ENCODE measurements at places on chromosomes 2 and 18.

DNA sequence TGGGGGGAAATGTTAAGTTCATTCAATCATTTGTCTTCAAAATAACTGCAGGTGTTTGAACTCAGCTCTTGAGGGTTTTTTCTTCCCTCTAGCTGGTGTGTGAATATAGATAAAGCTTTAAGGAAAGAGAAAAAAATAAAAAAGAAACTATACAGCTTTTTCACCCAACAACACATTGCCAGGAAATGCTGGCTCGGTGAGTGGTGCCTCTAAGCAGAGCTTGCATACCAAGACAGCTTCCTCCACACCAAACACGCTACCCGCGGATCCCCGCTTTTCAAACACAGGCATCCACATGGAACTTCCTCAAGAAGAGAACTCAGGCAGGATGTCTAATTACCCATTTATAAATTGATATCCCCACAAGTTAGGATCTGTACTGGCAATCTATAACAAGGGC is 69.8 kb upstream of the TANK start:
- DNase-seq = no peak

DNA sequence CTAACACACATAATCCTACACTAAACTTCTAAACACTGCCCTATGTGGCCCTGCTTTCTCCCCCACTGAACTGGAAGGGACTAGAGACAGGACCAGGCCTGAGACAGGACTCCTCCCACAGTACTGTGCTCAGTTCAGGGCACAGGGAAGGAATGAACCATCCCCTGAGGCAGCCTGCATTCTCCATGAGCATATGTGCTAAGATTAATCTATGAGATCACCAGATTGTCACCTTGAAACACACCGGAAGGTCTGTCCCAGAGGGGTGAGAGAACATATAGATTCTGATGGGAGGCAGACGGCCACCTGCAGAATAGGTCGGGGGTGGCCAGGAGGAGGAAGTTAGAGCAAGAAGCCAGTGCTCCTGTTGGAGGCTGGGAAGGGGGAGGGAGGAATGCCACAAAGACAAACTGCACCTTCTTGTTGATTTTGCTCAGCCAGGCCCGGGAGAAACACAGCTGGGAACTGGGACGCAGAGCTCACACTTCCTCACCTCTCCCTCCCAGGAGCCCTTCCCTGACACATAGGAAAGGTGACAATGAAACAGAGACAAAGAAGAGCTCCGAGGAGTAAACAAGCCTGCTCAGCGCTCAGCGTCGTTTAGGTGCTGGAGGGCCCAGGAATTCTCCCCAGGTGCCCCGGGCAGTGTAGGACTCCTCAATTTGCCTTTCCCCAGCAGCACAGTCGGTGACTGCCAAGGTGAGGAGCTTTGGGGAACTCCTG is 52.1 kb downstream of the ZBTB7C start:
- no peak for DNase-seq

GRCh38 chr2:153823880-153824279 is 47.8 kb upstream of the GALNT13 start:
- DNase-seq = no peak

GRCh38 chr2:121192576-121192975 is 92.4 kb downstream of the TFCP2L1 start:
- no peak for DNase-seq

DNA sequence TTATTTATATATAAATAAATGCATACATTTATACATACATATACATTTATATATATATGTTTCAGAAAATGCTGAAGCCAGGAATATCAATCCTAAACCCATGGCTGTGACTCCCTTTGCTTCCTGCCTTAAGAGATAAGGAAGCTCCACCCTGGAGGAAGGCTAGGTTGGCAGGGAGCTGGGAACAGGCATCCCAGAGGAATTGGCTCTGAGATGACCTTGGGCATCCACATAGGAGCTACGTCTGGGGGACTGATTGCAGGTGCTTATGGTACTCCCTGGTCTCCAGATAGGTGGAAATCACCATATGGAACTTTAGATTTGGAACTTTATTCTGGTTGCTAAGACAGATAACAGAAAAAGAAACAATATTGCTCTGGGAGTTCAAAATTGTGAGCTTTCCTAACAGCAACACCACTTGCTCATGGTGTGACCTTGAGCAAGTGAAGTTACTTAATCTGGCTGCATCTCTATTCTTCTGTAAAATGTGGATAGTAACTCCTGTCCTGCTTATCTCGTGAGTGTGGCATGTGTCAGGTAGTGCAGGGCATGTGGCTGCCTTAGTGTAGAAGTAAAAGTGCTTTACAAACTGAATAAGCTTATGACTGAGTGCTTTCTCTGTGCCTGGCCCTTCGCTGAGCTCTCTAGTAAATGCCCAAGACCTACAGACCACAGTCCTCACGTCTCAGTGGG is 341.0 kb downstream of the MEIS1 start:
- DNase-seq = no peak

- DNase-seq = no peak
Observed at GRCh38 chr2:225104321-225104720, 62.1 kb upstream of the DOCK10 start.

DNA sequence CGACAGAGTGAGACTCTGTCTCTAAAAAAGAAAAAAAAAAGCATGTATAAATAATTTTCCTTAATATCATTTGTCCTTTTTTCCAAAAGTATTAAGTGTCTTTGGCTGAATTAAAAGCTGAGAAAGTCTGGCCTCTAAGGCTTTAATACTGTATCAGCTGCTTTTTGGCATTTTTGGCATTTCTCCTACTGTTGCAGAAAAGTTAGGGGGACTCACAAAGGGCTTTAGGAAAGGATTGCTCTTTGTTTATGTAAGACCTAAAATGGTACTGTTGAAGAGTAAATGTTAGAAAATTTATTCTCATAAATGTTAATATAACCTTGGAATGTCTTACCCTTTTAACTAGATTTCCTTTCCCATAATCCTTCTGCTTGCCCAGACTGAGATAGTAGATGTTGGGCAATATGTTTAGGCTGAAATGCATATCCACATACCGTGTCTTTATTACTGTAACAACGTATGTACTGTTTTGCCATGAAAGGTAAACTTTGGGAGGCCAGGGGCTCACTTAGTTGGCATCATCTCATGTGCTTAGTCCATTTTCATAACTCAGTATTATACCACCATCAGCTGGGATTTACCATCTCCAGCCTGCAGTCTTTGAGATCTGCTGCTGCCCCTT is 18.0 kb upstream of the STON1 start:
- no peak for DNase-seq

DNA sequence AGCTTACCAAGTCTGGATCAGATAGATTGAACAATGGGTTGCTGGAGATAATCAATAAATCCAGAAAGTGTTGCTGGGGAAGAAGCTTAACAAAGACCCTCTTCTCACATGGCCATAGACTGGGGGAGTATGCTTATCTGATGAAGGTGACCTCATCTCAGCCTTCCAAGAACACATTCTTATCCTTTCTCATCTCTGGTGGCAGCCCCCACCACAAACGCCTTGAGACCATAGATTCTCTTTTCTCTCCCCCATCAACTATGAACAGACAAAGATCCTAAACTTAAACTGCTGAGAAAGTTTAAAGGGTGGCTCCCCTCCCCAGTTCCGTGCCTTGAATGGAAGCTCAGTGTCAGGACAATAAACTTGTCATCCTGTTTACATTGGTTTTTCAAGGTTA is 428.7 kb upstream of the TRIB2 start:
- no peak for DNase-seq

GRCh38 chr2:191539068-191539467 is 138.9 kb upstream of the NABP1 start:
- DNase-seq = peak; percentile 35

- no peak for DNase-seq
Observed at GRCh38 chr2:23705771-23706612, 220.9 kb downstream of the ATAD2B start.

- peak; percentile 13 for DNase-seq
Observed at GRCh38 chr18:26487437-26487836, 60.9 kb downstream of the KCTD1 start.

- DNase-seq = no peak
Observed at GRCh38 chr2:2824588-2824987, 493.5 kb upstream of the MYT1L start.

- no peak for DNase-seq
Observed at GRCh38 chr2:71467180-71467815, 13.9 kb downstream of the DYSF start.

GRCh38 chr18:35247412-35248249 is 6.8 kb downstream of the ZNF397 start:
- DNase-seq = peak; percentile 10

DNA sequence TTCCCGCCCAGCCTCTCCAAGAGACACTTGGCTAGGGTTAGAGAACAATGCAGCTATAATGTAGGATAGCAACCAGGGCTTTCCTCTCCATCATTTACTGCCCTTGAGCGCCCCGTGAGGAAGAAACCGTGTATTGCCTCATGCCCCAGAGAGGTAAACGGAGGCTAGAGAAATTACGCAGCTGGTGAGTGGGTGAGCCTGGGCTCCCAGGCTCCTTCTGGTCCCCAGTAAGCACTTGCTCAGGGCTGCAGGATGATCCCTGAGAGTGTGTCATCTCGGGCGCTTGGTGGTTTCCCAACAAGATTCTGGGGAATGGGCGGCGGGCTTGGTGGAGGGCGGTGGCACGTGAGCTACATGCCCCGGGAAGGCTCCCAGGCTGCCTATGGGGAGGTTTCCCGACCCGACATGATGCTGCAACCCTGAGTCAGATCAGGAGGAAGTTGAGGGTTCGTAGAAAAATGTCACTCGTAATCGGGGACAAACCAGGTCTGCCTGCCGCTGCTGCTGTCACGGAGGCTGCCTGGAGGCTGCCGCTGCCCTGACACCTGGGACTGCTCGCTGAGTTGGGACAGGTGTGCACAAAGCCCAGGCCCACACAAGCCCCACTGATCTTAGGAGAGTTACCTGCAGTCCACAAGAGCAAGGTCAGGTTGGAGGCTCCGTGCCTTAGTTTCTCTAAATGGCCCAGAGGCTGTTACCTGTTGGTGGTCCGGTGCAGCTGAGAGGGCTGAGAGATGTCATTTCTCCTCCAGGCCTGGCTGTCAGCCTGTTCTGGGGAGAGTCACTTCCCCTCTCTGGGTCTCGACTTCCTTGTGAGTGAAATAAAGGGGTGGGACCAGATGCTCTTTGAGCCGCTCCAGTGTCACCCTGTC is at the start of gene GPR55:
GPR55 (minus strand) TSS at position 773 of the 872 bp plus-strand sequence. CDS start 14,280 bp downstream, outside the sequence.
- no peak for DNase-seq

GRCh38 chr2:228575897-228576296 is 394.4 kb upstream of the SPHKAP start:
- no peak for DNase-seq

- no peak for DNase-seq
Observed at GRCh38 chr18:62988471-62988870, 273.1 kb downstream of the PHLPP1 start.

- DNase-seq = no peak
Observed at GRCh38 chr2:209633911-209634310, 137.7 kb upstream of the UNC80 start.

DNA sequence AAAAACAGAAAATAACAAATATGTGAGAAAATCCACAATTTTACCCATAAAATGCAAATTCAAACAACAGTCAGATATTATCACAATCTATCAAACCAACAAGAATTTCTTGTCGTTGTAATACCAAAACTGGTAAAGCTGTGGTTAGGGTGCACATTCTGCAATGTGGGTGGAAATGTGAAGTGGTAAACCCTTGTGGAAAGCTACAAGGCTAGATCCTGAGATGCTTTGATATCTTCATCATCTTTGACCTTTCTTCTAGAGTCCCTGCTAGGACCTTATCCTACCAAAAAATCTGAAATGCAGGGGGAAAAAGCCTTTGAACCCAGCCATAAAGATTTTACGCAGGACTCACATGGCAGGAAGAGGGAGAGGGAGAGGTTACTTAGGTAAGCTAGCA is 17.2 kb upstream of the ATG16L1 start:
- DNase-seq = no peak

- DNase-seq = peak; percentile 64
Observed at GRCh38 chr2:236782938-236783337, 213.3 kb downstream of the ACKR3 start.

DNA sequence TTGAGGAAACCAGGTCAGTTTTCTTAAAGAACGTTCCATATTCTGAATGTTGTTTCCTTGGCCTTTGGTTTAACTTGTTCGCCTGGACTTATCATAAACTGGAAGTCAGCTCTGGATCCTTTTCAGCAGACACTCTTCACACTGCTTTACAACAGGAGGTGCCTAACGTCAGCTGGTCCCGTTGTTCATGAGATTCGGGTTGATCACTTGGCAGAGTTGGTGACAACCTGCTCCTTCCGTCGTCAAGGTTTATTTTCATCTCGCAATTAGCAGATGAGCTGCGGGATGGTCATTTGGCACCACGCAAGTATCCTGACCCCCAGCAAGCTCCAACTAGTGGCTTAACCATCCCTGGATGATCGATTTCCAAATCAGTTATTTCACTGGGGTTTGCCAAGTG is 23.0 kb upstream of the BIN1 start:
- DNase-seq = no peak

Measured in AG10803 (cell line).